ENCODE measurements at places on chromosomes 1 and 21.

DNA sequence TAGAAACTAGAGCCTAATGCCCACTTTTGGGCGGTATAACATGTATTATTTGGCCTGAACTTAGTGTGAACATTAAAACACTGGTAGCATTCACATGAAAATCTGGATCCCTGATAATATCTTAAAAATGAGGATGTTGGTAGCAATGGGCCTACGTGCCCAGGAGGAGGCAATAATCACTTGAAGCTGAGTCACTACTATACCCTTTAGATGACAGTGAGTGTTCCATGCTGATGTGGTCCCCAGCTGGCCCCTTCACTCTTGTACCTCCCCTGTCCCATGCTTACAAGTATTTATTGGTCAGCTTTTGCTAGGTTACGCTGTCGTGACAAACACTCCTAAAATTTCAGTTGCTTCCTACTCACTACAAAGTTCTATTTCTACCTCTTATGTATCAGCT is 23.0 kb upstream of the POU2F1 start:
- no peak for DNase-seq

DNA sequence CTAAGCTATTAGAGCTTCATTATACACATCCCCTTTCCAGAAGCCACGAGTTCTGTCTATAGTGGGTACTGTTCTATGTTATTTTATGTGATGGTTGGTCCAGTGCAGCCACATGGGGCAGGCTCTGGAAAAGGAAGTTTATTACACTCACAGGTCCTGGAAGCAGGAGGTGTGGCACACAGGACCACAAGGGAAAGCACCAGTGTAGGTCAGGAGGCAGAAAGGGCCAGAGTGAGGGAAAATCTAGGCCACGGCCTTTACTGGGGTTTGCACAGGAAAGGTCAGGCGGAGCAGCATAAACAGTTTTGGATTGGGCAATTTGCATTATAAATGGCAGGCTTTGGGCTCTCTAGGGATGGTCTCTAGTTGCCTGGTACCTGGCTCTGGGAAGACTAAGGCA is 21.8 kb upstream of the CNIH3 start:
- no peak for DNase-seq

DNA sequence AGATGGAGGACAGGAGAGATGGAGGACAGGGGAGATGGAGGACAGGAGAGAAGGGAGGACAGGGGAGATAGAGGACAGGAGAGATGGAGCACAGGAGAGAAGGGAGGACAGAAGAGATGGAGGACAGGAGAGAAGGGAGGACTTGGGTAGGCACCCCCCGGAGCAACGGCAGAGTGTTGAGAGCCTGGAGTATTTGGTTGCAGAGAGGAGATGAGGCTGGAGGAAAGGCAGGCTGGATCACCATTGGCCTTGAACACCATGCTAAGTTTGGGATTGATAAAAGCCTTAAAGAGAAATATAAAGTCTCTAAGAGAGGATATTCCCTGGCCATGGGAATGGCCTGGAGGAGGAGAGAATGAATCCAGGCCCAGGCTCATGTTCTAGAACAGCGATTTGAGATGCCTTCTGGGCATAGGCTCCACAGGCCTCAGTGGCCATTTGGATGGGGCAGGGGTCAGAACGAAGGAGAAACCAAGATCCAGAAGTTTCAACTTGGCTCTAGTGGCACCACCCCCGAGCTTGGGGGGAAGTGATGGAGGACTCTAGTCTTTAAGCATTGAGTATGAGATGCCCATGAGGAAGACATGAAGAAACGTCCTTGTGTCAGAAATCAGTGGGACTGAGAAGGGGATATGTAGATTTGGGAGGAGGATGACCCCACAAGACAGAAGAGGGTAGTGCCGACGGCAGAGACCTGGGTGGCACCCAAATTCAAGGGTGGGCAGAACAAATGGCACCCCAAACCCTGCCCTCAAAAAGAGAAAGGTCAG is 47.9 kb upstream of the EDN2 start:
- DNase-seq, result no peak

GRCh38 chr1:181905944-181906597 is 155.4 kb downstream of the ZNF648 start:
- DNase-seq, result no peak

- no peak for DNase-seq
Measured at GRCh38 chr1:244840219-244840794, 4.8 kb downstream of the COX20 start.

DNA sequence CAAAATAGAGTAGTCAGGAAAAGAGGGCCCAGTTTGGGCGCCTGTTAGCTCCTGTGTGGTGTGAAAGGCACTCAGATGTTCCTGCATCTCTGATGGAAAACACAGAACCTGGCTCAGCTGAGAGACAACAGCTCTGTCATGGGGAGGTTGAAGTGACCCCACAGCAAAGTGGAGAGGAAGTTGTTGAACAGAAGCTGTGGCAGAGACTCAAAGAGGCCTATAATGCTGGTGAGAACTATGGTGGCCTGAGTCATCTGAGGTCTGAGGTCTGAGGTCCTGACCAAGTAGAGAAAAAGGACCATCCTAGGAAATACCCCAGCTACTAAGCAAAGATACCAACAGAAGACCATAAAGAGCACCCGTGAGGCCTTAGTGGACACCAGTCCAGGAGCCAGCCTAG is 45.6 kb upstream of the JAK1 start:
- no peak for DNase-seq

- peak; percentile 80 for DNase-seq
Measured at GRCh38 chr1:204493984-204494280, 673 bp downstream of the PIK3C2B start.

- DNase-seq, result no peak
Measured at GRCh38 chr1:25770541-25771220, 29.3 kb upstream of the SELENON start.

DNA sequence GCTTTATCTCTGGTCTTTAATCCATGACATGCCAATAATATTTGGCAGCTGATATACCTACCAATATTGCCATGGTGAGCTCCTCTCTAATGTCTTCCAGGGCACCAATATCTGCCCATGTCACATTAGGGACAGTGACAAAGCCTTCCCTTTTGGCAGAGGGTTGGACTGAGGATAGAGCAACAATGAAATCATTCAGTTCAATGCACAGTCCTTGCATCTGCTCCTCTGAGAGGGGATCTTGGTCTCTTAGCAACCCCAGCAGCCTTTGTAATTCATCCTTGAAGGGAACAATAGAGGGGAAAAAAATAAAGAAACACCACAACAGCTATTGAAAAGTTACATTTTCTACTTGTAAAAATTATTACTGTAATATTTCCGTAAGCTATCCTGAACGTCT is 42.3 kb downstream of the NVL start:
- no peak for DNase-seq

DNA sequence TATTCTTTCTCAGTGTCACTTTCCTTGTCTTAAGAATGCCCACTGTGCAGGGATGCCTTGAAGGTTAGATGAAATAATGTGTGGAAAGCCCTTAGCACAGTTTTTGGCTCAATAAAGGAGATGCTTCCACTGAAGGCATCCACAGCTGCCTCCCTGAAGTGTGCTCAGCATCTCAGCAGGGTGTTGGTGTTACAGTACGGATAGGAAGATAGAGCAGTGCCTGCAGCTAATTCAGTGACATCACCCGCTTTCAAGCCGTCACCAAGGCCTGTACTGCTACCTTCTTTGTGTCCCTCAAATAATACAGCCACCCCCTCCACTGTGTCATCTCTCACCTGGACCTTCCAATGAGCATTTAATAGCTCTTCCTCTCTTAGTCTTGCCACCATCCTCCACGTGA is 59.0 kb downstream of the NDUFS5 start:
- no peak for DNase-seq

DNA sequence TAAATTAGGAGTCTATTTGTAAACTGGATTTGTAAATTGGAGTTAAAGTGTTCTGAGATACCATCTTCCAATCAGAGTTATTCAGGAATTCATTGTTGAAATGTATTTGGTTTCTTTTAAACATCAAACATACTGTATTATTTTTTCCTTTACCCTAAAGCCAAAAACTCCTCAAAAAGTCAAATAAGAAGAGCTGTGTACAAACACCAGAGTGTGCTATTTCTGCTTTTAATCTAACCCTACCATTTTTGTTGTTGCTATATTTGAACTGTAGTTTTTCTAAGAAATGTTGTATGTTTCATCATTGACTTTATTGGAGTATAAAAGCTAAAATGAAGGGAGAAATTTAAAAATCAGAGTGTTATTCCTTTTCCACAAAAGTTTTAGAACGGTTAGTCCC is 35.8 kb downstream of the SLC30A7 start:
- no peak for DNase-seq

- DNase-seq, result no peak
Measured at GRCh38 chr1:172465617-172466016, 21.7 kb upstream of the PIGC start.

GRCh38 chr1:19423130-19423529 is 62.2 kb downstream of the CAPZB start:
- no peak for DNase-seq

GRCh38 chr1:234975941-234976860 is 152.4 kb downstream of the TOMM20 start:
- no peak for DNase-seq

DNA sequence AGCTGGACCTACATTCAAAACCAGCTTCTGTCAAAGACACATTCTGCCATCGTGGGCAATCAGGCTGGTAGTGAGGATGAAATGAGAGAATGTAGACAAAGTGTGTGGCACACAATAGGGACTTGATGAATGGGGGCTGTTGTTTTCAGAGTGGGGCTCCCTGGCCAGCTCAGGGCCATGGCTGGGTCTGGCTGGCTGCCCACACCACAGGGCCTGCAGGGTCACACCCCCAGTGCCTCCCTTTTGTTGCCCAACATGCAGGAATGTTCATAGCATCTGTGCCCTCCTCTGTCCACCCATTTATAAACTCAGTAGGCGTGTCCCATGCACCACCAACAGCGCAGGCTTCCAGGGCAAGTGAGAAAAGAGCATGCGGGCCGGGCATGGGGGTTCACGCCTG is 20.8 kb upstream of the ECE1 start:
- DNase-seq, result no peak

DNA sequence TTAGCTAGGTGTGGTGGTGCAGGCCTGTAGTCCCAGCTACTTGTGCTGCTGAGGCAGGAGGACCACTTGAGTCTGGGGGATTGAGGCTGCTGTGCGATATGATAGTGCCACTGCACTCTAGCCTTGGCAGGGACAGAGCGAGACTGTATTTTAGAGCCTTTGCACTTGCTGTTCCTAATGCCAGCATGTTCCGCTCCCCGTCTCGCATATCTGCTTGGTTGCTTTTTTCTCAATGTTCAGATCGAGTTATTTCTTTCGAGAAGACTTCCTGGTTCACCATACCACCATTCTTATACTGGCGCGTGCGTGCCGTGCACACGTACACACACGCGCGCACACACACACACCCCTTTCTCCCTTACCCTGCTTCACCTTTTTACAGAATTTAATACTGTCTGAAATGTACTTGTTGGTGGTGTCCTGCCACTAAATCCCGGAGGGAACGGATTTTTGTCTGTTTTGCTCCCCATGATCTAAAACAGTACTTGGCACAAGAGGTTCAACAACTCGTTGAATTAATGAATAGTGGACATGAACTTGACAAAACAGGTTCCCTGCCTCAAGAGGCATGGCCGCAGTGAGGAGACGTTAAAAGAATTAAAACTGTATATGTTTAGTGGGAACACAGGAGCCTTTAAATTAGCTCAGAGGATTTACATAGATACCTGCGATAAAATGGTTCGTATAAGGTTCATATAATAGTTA is 1.1 kb upstream of the RPRD2 start:
- DNase-seq, result no peak

DNA sequence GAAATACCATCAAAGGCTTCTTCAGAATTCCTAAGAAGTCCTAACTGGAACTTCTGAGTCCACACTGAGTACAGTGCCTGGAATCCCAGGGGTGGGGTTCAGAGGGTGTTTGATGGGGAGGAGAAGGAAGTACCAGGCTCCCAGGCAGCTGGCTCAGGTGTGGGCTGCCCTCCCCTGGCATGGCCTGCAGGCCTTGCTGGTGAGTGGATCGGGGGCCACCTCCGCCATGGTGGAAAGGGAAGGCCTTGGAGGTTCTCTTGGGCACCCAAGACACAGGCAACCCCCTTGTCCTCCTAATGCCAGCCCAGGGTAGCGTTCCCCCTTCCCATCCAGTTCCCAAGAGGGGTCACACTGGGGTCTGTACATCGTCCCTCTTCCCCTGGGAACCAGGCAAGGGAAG is 26.8 kb upstream of the TNFRSF1B start:
- no peak for DNase-seq

DNA sequence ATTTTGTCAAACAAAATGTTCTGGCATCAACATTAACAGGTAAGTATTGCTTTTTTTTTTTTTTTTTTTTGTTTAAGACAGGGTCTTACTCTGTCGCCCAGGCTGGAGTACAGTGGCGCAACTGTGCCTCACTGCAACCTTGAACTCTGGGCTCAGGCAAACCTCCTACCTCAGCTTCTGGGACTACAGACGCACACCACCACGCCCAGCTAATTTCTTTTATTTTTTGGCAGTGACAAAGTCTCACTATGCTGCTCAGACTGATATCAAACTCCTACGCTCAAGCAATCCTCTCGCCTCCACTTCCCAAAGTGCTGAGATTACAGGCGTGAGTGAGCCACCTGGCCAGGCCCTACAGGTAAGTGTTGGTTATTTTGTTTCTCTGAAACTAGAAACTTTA is 2.4 kb downstream of the TUT4 start:
- no peak for DNase-seq

DNA sequence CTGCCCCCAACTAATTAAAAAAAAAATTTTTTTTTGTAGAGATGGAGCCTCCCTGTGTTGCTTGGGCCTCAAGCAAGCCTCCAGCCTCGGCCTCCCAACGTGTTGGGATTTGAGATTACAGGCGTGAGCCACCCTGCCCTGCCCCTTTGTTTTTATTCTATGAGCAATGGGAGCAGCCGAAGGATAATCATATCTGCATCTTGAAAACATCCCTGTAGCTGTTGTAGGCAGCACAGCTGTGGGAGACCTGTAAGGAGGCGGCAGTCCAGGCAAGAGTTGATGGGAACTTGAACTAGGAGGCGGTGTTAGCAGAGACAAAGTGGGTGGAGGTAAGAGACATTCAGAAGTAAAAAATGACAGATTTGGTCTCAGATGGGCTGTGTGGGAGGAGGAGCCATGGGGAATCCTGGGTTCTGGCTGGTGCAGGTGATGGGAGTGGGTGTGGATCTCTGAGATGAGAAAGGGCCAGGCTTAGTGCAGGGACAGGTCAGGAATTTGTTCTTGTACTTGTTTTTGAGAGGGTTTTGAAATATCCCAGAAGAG is 31.3 kb downstream of the STUM start:
- DNase-seq, result no peak

GRCh38 chr1:92583821-92584760 is 97.4 kb upstream of the GFI1 start:
- DNase-seq, result no peak
